ENCODE measurements at places on chromosomes 3 and 15.

DNA sequence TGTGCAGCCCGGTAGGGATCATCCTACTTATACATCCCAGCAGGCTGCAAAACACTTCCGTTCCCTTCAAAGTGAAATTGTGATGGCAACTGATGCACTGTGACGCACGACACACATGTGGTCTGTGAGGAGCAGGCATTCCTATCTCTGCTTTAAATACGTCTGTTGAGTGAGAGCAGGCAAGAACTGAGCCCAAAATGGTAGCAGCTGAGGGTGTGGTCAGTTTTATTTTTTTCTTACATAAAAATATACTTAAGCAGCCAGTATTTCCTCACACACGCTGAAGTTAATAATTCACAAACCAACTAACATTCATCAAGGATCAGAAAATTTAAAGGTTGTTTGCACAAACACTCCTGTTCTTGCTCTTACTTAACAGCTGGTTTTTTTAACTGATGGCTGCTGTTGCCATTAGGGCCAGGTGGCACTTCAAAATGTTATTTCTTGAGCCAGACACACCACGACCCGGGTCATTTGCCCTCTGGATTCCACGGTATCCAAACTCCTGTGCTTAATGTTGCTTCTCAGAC lies 23.9 kb downstream of the LRIG1 start:
- no peak for DNase-seq

GRCh38 chr3:193344486-193344885 lies 34.1 kb downstream of the ATP13A5 start:
- DNase-seq, result no peak

- DNase-seq, result no peak
Observed at GRCh38 chr3:64354221-64354620, 129.0 kb upstream of the PRICKLE2 start.

GRCh38 chr3:157261000-157261399 lies 101.1 kb upstream of the CCNL1 start:
- DNase-seq, result no peak

- peak; percentile 92 for DNase-seq
Observed at GRCh38 chr3:191774485-191774884, 313.5 kb downstream of the PYDC2 start.

- DNase-seq, result no peak
Observed at GRCh38 chr15:37368961-37369360, 268.6 kb upstream of the MEIS2 start.

GRCh38 chr3:168548719-168549118 lies 453.0 kb upstream of the GOLIM4 start:
- DNase-seq, result no peak

- no peak for DNase-seq
Observed at GRCh38 chr15:56725386-56725785, 7.9 kb downstream of the ZNF280D start.

GRCh38 chr3:57383406-57383805 lies 90.9 kb upstream of the ASB14 start:
- no peak for DNase-seq

GRCh38 chr3:81758275-81758674 lies 3.2 kb downstream of the GBE1 start:
- peak; percentile 76 for DNase-seq

DNA sequence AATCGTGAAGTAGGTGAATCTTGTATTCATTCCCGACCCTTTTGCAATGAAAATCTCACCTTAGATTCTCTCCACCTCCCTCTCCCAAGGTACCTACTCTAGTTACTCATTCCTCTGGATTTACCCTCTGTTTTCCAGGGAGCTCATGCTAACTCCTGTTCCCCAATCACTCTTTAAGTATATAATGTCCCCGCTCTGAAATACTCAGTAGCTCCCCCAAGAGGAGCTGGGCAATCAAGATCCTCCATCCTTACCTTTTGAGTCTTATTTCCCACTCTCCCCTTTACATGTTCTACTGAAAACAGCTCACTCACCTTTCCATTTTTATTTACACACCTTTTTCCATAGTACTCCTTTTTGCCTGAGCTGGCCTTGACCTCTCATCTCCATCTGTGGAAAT lies 599.9 kb downstream of the RBMS3 start:
- DNase-seq, result no peak

GRCh38 chr3:18425641-18426257 lies 610 bp upstream of the SATB1 start:
- no peak for DNase-seq

All from fibroblast of skin of left quadriceps (primary cell).